ENCODE measurements at places on chromosomes 4 and X. TPM values are rescaled to one million over a fixed set of nuclear protein-coding genes. Genes with fewer than 3 reads are reported as not detected.

Gene F8A2
- not detected for total RNA-seq

Gene CCKAR
- not detected for total RNA-seq

Gene SLITRK2
- not detected for total RNA-seq

Gene FGG
- not detected for total RNA-seq

Gene PDZD4
- total RNA-seq, result 1.8 TPM

Gene SUPT20HL1
- not detected for total RNA-seq

Gene FHIP1A
- 0.85 TPM for total RNA-seq

Gene RAB40A
- 0.32 TPM for total RNA-seq

Gene SYTL5
- total RNA-seq, result 0.16 TPM

Gene MAGEA2
- total RNA-seq, result not detected

Gene MAGEC3
- total RNA-seq, result not detected

Gene TMSB15A
- total RNA-seq, result 0.32 TPM

Gene ITM2A
- total RNA-seq, result 0.32 TPM

Gene MAGEA1
- total RNA-seq, result not detected

Gene CT55
- total RNA-seq, result not detected

Gene CLIC2
- 7.8 TPM for total RNA-seq

Gene SYP
- 0.73 TPM for total RNA-seq

All from hair follicle dermal papilla cell (primary cell).